Bronchial epithelial cell (primary cell): ENCODE measurements at places on chromosomes 6 and 20. TPM values are rescaled to one million over a fixed set of nuclear protein-coding genes. Genes with fewer than 3 reads are reported as not detected.

The KHDC3L gene
- total RNA-seq: not detected in 2 replicates

The VGLL2 gene
- not detected in 2 replicates for total RNA-seq

The HCRTR2 gene
- total RNA-seq: not detected in 2 replicates

The RAB44 gene
- total RNA-seq: under 0.01 TPM in 2 replicates

The PGC gene
- total RNA-seq: not detected in 2 replicates

The EYS gene
- total RNA-seq: 0.26 and 0.53 TPM in 2 replicates

GRCh38 chr6:108559884-108560462 is 744 bp upstream of the FOXO3 start:
- DNase-seq: peak; percentile 39

DNA sequence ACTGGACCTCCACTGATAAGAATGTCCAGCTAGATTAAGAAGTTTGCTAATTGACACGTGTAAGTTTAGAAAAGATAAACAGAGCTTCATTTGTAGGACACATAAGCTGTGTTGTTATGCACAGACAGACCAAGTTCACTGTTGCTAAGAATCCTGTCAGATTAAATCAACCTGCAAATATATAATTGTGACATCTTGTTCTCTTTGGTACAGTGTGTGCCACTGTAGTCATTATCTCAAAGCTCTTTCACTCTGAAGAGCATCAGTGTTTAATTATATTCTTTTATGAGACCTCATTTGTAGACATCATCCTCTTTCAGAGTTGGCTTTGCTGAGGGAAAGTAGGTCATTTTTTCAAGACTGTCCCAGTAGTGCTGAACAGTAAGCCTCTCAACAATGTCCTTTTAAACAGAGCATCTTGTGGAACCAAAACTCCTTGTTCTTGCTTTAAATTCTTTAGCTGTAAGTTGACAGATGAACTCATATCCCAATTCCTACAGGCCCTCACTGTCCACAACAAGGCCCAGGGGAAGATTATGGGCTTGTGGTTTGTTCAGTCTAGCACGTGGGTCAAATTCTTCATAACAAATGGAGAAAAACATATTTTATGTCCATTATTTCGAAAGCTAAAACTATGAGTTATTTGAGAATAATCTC is 252.4 kb downstream of the HDGFL1 start:
- no peak for DNase-seq

DNA sequence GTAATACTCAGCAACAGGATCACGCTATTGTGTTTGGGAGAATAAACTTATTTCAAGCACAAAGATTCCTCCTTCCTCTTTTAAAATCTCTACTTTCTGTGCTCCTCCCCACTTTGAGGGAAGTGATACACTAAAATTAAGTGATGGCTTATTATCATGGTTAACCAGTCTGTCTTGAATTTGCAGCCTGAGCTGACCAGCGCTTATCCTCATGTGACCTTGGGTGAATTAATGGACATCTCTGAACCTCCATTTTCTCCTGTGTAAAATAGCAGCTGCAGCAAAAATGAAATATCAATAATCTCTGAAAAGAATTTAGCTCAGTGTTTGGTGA is 222.6 kb downstream of the BCAS1 start:
- no peak for DNase-seq

DNA sequence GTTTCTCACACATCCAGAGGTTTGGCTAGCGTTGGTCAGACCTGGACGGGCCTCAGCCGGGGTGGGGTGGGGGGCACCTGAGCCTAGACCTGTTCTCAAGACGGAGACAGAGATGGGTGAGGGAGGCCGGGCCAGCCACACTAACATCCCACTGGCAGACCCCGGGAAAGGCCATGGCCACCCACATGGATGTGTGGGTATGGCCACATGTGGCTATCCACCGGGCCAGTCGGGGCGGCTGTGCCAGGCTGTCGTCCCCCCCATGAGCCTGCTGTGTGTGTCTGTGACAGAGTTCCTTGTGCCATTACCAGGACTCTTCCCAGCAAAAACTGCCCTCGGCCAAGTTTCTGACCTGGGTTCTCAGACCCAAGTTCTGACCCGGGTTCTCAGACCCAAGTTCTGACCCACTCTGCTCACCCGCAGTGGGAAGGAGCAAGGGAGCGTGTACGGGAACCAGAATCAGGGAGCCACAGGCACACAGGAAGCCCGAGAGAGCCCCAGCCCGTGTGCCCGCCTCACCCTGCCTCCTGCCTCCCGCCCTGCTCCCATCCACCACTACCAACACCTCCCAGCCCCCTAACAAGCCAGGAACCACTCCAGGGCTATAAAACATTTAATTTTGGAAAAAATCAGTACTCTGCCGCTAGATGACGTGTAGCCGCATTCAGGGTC is 255.5 kb downstream of the TAF4 start:
- no peak for DNase-seq

DNA sequence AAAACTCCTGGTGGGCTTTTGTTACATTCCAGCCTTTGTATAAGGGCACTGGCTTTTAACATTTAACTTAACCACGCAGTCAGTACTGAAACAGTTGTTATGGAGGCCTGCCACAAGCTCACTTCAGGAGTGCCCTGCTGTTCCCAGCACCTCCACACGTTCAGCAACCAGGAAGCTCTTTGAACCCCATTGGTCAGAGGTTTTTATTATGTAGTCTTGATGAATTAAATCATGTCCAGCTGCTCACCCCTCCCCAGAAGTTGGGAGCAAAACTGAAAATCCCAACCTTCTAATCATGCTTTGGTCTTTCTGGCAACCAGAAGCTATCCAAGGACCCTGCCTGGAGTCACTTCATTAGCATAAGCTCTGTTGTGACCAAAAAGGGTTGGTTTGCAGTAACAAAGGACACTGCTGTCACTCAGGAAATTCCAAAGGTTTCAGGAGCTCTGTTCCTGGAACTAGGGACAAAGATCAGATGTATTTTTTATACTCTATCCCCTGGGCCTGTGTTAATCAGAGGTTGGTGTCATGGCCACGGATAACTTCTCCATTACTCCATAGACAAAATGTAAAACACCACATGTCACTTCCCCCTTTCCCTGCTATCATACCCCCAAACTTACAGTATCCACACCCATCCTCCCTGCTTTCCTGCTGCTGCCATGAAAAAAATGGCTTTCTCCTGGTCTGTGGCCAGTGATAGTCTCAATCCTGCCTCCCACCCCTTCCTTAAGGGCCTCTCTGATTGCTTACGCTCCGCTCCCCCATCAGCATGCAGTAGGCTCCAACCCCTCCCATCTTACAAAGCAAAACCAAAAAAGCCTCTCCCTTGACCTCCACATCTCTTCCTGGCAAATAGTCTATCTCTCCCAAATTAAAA is 3.1 kb downstream of the ARMC12 start:
- DNase-seq: no peak

GRCh38 chr6:53943395-53943794 is 148.6 kb downstream of the LRRC1 start:
- no peak for DNase-seq

- no peak for DNase-seq
Observed at GRCh38 chr6:135828021-135828420, 23.5 kb upstream of the PDE7B start.

DNA sequence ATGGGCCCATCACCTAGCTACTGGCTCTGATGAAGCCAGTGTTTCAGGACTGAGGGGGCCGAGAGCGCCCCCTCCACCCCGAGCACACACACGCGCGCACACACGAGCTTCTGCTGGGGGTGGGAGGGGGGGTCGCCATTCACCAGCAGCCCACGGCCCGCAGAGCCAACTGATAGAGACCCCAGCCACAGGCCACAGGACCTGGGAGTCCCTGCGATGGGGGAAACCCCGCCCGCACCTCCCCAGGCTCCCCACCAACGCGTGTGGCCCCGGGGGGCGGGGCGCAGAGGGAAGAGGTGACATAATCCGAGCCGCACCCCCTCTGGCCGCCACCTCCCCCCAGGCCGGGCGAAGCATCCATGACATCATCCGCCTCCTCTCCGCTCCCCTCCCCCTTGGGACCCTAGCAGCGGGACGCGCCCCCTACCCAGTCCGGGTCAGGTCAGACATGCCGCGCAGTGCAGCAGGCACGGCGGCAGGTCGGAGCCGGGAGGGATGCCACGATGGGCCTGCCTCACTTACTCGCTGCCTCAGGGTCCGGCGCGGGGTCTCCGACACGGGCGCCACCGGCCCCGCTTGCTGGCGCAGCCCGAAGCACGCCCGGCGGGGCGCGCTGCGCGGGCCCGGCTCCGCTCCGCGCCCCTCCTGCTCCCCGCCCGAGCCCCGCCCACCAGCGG is at the start of gene LZTS3:
TSS of gene LZTS3 (minus strand) at position 617 of the 677 bp plus-strand sequence. CDS start 6,386 bp downstream, outside the sequence.
- peak; percentile 16 for DNase-seq

DNA sequence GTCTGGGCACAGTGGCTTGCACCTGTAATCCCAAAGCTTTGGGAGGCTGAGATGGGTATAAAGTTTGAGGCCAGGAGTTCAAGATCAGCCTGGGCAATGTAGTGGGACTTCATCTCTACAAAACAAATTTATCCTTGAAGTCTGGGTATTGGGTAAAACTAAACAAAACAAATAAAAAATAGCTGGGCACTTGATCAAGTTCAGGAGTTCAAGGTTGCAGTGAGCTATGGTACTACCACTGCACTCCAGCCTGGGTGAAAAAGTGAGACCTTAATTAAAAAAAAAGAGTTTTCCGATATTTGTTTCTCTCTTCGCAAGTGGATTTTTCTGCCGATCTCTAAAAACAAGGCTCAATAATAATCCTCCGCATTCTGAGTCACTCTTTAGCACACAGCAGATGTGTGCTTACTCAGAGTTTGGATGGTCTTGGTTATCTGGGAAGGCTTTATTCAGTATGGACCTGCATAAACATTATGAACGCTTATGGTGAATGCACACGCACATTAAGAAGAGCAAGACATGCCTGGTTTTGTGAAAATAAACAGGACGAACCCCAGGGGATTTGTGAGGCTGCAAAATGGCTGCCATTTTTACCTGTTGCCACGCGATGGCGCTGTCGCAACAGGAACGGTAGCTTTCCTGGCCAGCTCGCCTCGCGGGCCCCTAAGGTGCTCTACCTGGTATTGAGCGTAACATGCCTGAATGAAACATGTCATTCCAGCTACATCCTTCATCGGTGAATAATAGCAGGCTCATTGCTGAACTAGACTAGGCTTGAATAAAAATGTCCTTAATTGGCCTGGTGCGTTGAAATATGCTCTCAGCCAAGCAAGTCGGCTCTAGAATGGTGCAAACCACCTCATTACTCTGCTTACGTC is 6.0 kb downstream of the OPN5 start:
- peak; percentile 100 for DNase-seq

GRCh38 chr6:138593124-138593877 is 94.0 kb upstream of the NHSL1 start:
- peak; percentile 98 for DNase-seq

- peak; percentile 63 for DNase-seq
Observed at GRCh38 chr20:56285496-56285895, 37.0 kb downstream of the MC3R start.

DNA sequence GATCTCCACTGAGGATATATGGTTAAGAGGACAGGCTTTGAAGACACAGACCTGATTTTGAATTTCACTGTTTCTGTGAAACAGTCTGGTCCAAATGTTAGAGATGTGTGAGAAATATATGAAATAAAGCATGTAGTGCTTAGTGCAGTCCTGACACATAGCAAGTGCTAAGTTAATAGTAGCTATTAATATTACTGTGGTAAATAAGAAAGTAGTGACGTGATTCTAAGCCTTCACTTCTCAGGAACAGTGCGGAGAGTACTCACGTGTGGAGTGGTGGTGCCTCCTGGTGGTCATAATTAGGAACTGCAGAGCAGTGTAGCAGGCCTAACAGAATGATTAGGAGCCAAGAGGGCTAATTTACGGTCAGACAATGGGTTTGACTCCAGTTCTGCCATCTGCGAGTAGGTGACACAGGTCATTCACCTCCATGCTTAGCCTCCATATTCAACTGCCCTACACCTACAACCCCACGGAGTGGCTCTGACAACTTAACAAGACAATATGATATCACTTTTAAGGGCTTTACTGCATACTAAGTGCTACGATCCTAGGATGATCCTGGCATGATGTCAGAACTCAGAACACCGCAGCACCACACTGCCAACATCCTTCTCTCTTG is 106.2 kb downstream of the JPH2 start:
- DNase-seq: peak; percentile 65

- peak; percentile 79 for DNase-seq
Observed at GRCh38 chr6:150211700-150212511, 69.1 kb downstream of the PPP1R14C start.

- peak; percentile 14 for DNase-seq
Observed at GRCh38 chr6:153538491-153538890, 407.4 kb upstream of the RGS17 start.
